NCI-H2081 (cell line): ENCODE measurements at places on chromosomes 6 and 20.

GRCh38 chr6:11425876-11426275 is 111.7 kb upstream of the TMEM170B start:
- DNase-seq, result no peak

DNA sequence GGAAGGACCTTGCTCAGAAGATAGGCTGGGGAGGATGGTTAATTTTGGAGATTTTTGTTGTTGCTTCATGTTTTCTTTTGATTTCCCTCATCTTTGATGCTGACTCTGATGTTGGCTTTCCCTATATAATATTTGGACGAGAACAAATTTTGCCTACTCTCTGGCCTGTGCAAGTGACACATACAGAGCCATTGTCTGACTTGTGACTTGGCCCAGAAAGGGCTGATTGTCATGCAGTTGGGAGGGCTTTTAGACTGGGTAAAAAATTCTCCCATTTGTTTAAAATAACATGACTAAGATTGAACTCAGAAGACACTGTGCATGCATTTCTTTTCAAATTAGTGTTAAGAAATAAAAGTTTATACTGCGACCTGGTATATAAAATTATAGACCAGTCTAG is 98.6 kb upstream of the SUPT3H start:
- DNase-seq, result no peak

GRCh38 chr6:41536795-41537758 is 9.1 kb upstream of the FOXP4 start:
- DNase-seq, result peak; percentile 94

DNA sequence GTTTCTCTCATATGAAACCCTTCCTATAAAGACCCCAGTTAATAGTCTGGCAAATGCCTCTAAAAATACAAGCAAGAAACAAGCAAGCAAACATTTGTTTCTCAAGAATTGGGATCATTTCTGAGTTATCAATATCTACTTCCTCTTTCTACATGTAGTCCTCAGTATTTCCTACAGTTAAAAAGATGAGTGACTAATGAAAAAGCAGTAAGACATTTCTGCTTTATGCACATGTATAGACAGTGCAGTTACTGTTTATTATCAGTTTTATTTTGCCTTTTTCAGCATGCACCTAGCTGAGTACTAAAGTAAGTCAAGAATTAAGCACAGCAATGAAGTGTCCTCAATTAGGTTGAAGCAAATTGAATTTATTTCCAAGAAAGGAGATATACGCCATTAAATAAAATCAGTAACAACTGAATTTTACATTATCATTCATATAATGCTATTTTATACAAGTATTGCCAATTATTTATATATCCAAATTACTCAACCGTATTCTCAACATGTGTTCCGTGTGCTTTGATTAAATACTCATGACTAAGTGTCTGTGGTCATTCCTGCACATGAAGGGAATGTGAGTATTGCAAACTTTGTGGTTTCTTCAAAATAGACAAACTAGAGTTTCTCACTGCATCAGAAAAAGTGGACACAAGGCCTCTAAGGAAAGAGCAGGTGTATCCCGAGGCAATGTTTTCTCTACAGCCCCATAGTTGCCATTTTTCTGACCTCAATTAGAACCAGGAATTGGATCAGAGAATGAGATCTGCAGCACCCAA is 159.3 kb upstream of the MARCKS start:
- DNase-seq, result no peak

- DNase-seq, result peak; percentile 34
These were observed 788 bp downstream of the UST start for GRCh38 chr6:148747471-148748165.
